Hindlimb muscle (tissue), 1 donor: ENCODE measurements at places on chromosomes 1 and 21. TPM values are rescaled to one million over a fixed set of nuclear protein-coding genes. Genes with fewer than 3 reads are reported as not detected.

TBX19 gene
- 1.7 TPM for polyA plus RNA-seq

ADAMTS5 gene
- polyA plus RNA-seq, result 14.9 TPM

DNA sequence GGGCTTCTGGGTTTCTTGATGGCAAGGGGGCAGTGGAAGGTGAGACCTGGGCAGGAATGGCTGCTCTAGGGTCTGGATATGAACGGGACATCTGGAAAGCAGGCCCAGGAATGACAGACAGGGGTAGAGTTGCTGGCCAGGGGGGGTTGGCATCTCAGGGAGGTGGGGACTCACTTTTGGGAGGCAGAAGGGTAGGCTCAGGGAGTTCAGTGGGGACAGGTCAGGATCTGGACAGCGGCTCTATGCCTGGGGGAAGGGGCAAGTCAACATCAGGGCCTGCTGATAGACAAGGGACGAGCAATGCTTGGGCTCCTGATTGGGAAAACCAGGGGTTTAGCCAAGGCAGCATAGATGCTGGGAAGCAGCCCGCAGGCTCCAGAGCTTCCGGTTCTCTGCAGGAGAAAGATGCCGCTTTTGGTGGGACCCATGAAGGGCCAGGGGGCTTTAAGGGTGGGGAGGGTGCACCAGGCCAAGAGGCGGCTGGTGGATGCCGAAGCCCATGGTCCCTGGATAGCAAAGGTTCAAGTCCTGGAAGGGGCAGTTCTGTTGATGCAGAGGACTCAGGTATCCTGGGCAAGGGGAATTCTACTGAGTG lies 21.9 kb downstream of the IGFN1 start:
- DNase-seq, result no peak

- DNase-seq, result no peak
These were observed 24.6 kb upstream of the RUNX3 start for GRCh38 chr1:24954631-24955030.

DNA sequence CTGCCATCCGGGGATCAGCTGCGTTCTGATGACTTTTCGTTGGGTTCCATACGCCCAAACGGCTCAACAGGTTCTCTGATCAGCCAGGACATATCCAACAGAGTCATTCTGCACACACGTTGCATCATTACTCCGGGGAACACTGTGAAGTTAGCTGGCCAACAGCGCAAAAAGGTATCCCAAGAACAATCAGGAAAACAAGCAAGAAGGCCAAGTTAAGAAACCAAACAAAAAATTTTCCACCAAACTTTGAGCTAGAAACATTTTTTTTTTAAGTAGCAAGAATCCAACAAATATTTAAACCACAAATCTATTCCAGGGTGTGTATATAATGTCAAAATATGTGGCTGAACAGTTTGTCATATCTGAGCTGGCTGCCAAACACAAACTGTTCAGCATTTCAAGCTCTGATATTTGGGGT lies 29.2 kb downstream of the NID1 start:
- DNase-seq, result peak; percentile 42

DNA sequence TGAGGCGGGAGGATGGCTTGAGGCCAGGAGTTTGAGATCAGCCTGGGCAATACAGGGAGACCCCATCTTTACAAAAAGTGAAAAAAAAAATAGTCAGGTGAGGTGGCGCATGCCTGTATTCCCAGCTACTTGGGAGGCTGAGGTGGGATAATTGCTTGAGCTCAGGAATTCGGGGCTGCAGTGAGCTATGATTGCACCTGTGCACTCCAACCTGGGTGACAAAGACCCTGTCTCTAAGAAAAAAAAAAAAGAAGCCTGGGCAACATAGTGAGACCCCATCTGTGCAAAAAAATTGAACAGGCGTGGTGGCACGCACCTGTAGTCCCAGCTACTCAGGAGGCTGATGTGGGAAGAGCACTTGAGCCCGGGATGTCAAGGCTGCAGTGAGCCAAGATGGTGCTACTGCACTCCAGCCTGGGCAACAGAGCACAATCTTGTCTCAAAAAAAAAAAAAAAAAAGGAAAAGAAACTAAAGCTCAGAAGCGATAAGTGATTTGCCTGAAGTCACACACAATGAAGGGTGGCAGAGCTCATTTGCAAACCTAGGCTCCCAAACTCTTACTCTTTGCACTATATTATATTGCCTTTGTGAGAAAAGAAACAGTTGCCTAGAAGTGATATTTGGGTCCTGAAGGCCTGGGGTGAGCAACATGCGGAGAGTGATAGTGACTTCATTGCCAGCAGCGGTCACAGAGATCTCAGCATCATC lies 2.0 kb downstream of the CCDC24 start:
- no peak for DNase-seq

DNA sequence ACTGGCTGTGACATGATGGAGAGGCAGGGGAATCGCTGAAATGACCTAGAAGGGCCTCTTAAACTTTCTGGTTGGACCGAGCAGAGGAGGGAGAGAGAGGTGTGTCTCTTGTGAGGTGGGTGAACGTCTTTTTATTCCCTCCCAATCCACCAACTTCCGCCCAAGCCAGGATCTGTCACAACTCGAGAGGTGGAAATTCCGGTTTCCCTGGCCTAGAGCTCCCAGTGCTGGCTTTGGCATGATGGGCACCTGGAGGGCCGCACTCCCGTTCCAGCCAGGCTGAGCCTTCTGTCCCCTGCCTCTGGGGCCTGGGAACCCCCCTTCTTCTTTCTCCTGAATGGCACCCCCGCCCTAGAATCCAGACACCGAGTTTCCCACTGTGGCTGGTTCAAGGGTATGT lies at the start of gene SEMA4A:
Gene SEMA4A, plus strand, starts transcription at position 224 of the 400 bp plus-strand sequence. CDS start 994 bp downstream, outside the sequence.
- no peak for DNase-seq

- DNase-seq, result no peak
These were observed 2.7 kb upstream of the CD5L start for GRCh38 chr1:157844089-157844830.

CASZ1 gene
- polyA plus RNA-seq, result 82.9 TPM

SH2D2A gene
- polyA plus RNA-seq, result 0.49 TPM

- DNase-seq, result no peak
These were observed 41.0 kb upstream of the JUN start for GRCh38 chr1:58824753-58825389.
